ENCODE measurements at places on chromosomes 7 and 10.

DNA sequence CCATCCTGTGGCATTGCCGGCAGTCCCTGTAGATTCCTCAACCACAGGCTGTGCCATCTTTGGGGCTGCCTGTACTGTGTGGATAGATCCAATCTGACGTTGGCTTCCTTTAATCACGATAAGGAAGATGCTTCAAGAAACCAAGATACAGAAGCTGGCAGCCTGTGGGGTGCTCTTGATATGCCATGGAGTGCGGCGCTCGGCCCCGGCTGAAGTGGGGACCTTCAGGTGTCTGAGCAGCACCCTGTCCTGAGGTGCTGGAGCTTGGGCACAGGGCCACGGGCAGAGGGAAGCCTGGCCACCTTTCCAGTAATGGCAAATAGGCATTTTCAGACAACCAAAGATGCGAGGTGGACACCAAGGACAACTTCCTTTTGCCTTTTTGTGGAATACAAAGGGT is 139.5 kb downstream of the ACTR3B start:
- DNase-seq, result no peak

DNA sequence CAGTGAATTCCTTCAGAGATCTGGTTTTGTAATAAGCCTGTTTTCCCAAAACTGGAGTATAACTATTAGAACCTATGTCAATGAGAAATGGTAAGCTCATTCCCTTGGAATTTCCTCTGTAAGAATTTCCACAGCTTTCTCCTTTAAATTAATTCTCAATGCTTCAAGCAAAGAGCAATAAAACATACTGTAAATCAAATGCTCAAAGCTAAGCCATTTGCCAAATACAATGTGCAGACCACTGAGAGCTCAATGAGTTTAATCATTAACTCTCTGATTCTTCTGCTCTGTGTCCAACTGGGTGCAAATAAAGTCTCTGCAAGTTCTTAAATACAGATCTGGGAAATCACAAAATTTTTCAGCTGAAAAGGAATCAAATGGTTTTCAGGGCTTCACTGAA is 227.6 kb upstream of the IMMP2L start:
- peak; percentile 63 for DNase-seq

- DNase-seq, result no peak
Measured at GRCh38 chr7:81871606-81872265, 101.9 kb upstream of the HGF start.

- DNase-seq, result no peak
Measured at GRCh38 chr7:55032069-55032699, 13.4 kb downstream of the EGFR start.

GRCh38 chr7:129231666-129232065 is 6.8 kb downstream of the AHCYL2 start:
- DNase-seq, result no peak

DNA sequence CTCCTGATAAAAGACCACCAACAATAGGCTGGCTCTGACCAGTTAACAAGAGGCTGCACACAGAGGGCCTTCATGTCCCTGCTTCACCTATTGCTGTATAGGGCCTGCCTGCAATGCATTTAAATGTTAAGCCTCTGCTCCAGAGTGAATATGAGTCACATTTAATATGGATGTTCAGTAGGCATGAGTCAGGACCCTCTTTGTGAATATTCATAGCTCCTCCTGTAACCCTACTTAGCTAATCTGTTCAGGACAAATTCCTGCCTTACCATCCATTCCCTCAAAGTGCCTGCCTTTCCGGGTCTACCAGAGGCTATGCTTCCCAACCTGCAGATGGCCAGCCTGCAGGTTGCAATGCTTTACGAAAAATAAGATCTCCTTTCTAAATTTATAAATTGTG is 32.5 kb downstream of the ARHGAP22 start:
- no peak for DNase-seq

- no peak for DNase-seq
Measured at GRCh38 chr10:78781251-78781913, 287.4 kb upstream of the ZMIZ1 start.

GRCh38 chr10:50796693-50797092 is 57.0 kb downstream of the ASAH2B start:
- no peak for DNase-seq

- no peak for DNase-seq
Measured at GRCh38 chr7:139297795-139298194, 43.3 kb upstream of the FMC1 start.

DNA sequence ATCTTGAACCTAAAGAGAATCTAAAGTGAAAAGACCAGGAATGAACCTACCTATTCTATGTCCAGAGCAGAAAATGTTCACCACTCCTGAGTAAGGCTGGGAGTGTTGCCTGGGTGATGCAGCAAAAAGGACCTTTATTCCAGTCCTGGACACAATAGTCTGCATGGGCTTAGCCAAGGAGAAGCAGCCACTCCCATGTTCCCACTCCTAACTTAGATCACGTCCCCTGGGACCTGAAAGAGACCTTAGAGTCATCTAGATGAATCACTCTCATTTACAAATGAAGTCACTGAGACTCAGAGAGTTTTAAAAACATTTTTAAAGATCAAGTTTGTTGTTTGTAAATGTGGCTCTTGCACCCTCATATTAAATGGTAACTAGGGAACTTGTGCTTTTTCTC is 763.4 kb downstream of the KCNMA1 start:
- DNase-seq, result no peak

- DNase-seq, result no peak
Measured at GRCh38 chr10:121099181-121099580, 248.0 kb downstream of the WDR11 start.

DNA sequence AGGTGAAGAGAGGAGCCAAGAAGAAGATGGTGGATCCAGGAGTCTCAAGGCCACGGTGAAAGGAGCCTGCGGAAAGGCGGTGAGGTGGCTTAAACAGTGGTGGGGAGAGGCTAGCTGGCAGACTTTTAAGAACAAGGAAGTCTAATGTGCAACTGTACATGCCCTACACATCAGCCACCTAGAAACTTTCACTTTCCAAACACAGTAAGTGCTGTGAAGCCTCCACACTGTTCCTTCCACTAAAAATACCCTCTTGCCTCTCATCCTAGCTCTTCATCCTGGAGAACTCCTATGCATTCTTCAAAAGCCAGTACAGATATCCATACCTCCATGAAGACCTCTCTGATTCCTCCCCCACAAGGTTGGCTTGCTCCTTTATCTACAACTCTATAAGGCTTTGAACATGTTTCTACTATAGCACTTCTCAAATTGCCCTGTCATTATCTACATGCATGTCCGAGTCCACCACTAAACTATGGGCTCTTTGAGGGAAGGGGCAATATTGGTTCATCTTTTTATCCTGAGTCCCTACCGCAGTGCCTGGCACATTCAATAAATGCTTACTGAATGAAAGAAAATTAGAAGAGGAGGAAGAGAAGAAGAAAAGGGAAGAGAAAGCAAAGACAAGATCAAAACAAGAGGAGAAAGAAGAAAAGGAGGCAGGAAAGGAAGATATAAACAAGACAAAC is 54.2 kb downstream of the DNAJC12 start:
- DNase-seq, result no peak

- no peak for DNase-seq
Measured at GRCh38 chr10:80487791-80488538, 33.9 kb downstream of the TSPAN14 start.

DNA sequence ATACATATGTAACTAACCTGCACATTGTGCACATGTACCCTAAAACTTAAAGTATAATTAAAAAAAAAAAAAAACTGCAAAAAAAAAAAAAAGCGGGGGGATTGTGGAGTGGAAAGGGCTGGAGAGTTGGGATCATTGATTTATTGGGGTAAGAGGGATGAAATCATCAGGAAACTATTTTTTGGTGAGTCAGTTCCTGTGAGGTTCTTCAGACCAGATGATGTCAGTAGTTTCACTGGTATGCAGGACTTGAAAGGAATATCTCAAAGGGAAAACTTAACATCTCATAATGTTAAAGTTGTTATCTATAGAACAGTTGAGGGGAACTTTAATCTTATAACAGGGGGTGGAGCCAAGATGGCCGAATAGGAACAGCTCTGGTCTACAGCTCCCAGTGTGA is 32.6 kb upstream of the TECTB start:
- DNase-seq, result no peak

DNA sequence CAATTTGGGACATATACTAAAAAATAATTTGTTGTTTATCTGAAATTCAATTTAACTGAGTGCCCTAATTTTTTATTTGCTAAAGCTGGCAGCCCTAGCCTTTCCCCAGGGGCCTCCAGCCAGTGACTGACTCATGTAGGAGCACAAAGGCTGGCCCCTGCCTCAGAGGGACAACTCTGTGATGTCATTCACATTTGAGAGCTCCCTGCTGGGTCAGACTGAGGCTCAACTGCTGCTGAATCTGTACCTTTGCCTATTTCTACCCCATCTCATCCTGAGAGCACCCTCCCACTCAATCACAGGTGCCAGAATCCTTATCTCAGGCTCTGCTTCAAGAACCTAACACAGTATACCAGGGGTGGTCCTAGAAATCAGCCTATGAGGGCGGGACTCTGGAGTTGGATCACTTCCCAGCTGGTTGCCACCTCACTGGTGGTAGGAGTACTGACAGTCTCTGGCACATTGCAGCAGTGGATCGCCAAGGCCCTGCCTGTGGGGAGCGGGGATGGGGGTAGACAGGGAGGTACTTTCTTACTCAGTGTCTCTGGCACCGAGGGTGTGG is 11.6 kb downstream of the GCK start:
- DNase-seq, result no peak

DNA sequence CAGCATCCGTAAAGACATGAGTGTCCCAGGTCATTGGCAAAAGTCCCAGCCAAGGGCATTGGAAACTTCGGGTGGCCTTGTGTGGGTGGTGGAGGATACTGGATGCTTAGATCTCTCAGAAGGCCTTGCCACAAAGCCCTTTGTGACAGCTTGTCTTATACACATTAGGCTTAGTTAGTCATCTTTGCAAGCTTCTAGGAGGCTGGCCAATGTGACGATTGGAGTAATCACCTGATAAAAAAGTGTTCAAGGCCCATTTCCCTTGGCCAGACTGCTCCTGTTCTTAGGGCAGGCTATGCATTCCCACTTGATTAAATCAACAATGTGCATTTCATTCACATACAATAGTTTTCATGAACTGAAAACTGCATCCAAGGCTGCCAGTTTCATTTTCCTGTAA is 26.9 kb downstream of the NPS start:
- DNase-seq, result no peak

DNA sequence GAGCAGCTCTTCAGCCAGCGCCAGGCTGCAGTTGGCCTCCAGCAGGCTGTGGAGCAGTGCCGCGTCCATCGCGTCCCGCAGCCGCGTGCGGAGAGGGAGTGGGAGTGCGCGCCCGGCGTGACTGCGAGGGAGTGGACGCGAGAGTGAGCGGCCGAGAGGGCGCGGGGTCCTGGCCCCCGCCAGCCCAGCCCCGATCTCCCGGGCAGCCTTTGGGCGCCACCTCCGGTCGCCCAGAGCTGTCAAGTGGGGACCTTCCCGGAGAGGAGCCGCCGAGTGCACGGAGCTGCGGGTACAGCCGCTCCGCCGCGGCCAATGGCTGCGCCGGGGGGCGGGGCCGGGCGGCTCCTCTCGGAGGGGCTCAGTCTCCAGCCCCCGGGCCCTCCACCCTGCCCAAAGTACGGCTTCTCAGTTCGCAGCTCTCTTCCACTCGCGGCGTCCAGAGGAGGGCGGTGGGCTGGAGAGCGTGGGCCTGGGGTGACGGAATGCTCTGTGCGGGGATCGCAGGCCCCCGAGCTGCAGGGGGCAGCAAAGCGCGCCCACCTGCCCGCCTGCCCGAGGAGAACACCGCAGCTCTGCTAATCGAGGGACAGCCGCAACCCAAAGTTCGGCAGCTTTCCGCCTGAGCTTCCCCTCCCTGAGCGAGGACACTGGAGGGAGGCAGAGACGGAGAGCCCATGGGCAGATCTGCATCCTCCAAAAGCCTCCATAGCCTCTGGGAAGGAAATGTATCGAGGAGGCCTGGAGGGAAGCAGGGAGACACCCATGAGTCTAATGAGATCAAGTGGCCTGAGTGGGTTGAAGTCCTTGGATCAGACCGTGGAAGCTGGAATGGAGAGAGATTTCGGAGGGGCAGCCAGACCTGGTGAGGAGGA is at the start of gene CRHR2:
Gene CRHR2 (minus strand): TSS at position 245 of the 872 bp plus-strand sequence. CDS start 176 bp downstream, at position 69.
- DNase-seq, result peak; percentile 12

DNA sequence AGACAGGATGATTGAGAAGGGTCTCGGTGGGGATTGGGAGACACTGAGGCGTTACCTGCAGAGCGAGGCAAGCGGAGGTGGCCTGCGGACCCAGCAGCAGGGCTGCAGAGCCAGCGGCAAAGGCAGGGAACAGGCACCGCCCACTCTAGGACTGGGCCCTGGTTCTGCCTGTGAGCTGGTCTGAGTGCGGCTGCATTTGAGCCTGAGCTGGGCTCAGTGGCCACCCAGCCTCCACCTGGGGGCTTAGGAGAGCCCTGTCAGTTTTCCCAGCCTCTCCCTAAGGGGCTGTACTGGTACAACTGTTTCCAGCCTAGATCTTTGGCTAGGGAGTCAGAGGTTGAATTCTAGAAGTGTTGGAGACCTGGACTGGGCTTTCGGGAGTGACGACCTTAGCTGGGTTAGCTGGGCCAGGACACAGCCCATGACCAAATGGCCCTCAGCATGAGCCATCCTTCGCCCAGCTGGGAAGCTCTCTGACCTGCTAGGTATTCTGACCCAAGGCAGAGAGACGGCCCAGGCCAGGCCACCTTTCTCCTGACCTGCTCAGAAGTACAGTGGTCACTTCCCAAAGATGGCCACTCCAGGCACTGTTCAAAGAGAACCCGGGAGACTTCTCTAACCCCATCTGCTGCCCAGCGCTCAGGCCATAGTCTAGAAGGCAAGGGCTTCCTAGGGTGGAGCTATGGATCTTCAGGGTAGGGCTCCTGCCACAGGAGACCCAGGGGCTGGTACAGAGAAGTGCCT is 64.9 kb downstream of the PAX2 start:
- DNase-seq, result no peak

DNA sequence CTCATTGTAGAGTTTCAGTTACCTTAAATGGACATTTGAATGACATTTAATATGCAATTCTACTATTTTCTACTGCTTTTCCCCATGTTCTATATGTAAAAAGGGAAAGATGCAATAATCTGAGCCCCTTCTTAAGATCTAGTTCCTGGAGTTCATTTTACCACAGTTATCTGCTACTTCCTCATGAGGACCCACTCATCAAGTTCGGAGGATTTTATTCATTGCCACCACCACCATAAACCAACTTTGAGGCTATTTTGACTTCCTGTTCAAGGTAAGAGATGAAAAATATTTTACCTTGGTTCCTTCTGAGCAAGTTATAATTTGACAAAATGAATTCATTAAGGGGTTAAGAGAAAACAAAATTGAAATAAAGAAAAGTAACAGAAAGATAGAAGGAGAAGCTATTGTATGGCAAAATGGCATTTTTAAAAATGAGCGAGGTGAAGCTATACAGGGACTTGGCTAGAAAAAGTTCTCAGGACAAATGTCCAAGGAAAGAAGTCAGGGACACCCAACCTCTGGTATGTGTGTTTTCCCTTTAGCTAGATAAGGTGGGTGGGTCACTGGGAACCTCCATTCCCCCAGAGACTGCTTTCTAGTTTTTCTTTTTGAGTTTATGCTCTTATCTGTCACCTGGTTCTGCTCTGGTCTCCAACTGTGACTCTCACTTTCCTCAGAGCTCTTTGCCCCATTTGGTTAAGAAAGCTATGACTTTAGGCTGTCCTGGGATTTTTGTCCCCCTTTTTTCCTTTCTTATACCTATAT is 14.9 kb upstream of the FAM3C start:
- no peak for DNase-seq

- DNase-seq, result no peak
Measured at GRCh38 chr10:35346248-35346647, 9.9 kb downstream of the CCNY start.

Measured in muscle of arm (tissue), 14 donors.